ENCODE measurements at places on chromosomes 5 and 9. TPM values are rescaled to one million over a fixed set of nuclear protein-coding genes. Genes with fewer than 3 reads are reported as not detected.

- no peak for DNase-seq
Observed at GRCh38 chr5:50947906-50948683, 281.7 kb downstream of the PARP8 start.

DNA sequence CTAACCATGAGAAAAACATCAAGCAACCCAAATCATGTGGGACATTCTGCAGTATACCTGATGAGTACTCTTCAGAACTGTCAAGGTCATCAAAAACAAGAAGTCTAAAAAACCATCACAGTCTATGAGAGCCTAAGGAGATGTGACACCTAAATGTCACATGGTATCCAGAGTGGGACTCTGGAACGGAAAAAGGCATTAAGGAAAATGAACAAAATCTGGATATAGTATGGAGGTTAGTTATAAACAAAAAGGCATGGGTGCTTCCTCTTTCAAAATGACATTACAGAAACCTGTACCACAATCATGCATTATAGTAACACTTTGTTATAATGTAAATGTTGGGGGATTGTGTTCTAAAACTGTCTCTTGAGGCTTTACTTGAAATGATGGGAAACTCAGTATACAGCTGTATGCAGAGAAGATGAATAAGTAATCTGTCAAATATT lies 47.4 kb downstream of the PRKACG start:
- DNase-seq, result no peak

DNA sequence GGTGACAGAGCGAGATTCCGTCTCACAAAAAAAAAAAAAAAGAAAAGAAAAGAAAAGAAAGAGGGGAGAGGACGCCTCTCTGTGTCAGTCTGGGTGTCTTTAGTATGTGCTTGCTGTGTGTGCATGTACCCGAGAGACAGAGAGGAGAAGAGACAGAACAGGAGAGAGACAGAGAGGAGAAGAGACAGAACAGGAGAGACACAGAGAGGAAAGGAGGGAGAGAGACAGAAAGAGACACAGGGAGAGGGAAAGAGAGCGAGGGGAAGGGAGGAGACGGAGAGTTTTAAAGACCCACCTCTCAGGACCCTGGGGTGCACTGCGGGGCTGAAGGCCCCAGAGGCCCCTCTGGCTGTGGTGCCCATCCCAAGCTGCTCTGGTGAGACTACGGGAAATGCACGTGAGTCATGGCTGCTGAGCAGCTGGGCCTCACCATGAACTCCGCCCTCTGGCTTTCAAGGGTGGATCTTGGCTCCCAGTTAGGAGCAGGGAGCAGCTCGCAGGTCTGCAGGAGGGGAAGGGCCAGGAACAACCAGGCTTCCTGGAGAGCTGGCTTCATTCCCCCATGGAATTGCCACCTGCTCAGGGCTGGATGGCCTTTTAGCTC lies 7.9 kb downstream of the SLC6A3 start:
- no peak for DNase-seq

- no peak for DNase-seq
Observed at GRCh38 chr5:167940911-167941310, 350.5 kb upstream of the WWC1 start.

DNA sequence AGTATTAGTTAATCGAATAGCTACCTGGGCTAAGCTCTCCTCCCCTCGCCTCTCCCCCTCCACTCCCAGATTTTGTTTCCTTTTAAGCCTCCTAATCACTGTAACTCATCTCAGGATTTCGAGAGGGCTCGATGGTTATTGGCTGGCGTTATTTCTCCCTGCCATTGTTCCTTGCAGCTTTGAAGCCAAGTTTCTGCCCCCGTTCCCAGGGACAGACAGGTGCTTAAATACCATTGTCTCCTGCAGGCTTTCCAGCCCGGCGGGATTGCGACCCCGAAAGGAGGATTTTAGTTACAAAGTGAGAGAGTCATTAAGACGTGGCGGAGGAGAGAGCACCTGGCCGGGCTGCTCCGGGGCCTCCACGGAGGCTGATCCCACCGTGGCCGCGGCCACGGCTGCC lies 46.2 kb downstream of the ASS1 start:
- no peak for DNase-seq

- no peak for DNase-seq
Observed at GRCh38 chr5:167050568-167051401, 1240.7 kb upstream of the WWC1 start.

DNA sequence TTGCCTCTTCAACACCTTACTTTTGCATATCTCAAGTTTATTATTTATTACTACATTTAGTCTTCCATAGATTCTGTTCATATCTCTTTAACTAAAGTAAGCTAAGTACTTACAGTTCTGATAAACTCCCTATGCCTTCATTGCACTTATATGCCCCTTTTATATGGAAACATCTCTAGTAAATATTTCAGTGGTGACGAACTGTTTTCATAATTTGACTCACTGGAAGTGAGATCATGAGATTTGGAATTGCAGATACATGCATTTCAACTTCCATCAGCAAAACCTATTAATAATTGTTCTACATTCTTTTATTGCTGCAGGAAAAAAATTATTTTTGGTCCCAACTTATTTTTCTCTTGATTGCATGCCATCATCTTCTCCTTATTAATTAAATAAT lies 263.5 kb downstream of the CD180 start:
- DNase-seq, result no peak

DNA sequence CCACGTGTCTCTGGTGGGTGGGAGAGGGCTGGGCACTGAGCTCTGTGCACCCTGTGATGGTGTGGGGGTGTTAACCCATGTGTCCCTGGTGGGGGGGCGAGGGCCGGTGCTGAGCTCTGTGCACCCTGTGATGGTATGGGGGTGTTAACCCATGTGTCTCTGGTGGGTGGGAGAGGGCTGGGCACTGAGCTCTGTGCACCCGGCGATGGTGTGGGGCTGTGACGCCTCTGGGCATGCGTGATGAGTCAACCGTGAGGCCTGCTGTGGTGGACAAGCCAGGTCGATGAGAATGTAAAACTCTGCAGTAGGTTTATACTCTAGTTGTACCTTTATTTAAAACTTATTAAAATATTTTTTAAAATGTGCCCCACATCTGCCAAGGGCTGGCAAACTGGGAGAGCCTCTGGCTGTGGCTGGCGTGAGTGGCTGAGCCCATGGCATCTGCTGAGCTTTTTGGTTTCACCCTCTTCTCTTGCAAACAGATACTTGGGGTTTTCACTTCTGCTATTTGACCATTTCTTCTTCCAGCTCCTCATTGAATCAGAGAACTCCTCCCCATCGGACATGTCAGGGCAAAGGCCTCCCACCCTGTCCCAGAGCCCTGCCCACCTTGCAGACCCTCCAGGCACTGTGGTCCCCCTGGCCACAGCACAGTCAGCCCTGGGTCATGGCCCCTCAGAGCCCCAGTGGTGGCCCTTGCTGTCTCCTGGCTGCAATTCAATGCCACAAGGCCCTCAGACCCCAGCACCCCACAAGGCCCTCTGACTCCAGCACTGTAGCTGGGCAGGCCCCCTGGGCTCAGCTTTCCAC lies 18.5 kb upstream of the EXOC3 start:
- DNase-seq, result peak; percentile 72

DNA sequence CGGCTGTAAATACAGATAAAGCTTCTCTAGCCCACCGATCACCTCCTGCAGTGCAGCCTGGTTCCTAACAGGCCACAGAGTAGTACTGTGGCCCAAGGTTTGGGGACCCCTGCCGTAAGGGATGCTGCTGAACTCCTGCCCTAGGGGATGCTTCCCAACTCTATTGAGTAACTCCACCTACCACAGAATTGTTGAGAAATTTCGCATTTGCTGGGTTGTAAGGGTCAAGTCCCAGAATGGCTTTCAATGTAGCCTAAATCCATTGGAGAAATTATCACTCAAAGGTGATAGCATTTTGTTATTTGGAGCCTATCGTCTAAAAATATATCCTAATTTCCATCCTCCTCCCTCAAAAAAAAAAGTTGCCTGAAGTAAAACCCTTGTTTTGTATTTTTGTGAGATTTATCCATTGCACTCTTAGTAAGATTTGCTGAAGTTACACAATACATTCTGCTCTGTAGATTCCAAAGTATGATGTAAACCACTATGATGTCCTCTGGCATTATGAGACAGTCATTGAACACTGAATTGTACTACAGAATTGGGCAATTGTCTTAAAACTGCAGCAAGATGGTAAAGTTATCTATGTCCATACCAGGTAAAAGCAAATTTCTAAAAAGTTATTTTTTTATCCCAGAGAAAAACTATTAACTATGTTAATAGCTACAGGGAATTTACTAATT lies 14.0 kb downstream of the ACTBL2 start:
- DNase-seq, result no peak

- no peak for DNase-seq
Observed at GRCh38 chr5:14851999-14852526, 19.5 kb downstream of the ANKH start.

DNA sequence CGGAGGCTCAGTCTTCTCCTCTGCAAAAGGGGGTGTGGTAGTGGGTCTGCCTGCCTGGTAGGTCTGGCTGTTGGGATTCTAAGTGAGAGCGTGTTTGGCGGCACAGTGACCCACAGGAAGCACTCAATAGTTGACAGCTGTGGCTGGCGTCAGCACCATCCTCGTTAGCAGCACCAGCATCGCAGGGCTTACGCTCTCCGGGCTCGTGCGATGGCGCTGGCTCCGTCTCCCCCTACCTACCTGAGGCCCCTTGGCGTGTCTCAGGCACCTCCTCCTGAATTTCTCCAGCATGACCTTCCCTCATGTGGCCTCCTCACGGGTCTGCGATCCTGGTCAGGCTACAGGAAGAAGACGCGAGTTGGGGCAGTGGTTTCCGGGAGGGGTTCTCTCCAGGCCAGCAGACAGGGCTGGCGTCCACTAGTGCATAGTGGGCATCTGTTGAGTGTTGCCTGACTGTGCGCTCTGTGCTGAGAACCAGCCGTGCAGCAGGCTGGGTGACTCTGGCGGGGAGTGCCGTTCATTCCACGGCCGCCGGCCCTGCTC lies 66.9 kb downstream of the HMCN2 start:
- DNase-seq, result no peak

GRCh38 chr9:128121924-128122808 lies 5.4 kb downstream of the PTGES2 start:
- no peak for DNase-seq

DNA sequence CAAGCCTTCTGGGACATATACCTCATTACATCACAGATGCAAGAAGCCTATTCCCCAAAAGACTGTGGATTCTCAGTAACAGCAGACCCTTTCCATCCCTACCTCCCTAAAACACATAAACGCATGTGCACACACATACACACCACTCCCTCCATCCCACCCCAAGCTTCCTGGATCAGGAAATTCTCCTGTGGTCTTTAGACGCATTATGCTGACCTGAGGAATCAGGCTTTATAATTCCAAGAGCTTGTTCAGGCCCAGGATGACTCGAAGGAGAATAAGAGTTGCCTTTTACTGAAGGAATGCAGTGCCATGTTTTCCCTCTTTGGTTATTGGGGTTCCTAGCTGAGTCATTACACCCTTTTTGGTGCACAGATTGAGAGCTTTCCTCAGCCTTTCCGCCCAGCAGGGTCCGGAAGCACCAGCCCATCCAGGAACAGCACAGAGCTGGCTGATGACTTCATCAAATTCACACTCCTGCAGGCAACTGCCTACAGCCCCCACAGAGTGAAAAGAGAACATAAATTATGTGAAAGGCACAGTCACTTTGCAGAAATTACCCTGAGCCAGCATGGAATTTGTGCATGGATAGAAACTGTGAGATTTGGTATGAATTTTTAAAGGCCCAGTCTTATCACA lies 385.0 kb upstream of the TRPC7 start:
- DNase-seq, result no peak

- DNase-seq, result no peak
Observed at GRCh38 chr5:5751498-5751897, 329.0 kb downstream of the ICE1 start.

DNA sequence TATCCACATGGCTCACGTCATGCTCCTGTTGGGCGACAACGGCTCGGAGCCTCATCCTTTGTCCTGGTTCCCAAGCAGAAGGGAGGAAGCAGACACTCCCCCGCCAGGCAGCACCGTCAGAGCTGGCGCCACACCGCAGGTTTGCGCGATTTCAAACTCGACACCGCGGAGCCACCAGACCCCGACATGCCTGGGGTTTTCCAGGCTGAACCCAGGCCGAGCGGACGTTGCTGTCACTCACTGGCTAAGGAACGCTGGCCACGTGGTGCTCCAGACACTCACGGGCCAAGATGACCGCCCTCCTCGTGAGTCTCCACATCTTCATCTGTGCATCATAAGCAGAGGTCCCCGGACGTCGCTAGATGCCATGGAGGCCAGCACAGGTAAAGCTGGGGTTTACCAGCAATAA lies 9.0 kb downstream of the TERT start:
- no peak for DNase-seq

- no peak for DNase-seq
Observed at GRCh38 chr9:82404196-82404870, 415.8 kb downstream of the SPATA31D1 start.

DNA sequence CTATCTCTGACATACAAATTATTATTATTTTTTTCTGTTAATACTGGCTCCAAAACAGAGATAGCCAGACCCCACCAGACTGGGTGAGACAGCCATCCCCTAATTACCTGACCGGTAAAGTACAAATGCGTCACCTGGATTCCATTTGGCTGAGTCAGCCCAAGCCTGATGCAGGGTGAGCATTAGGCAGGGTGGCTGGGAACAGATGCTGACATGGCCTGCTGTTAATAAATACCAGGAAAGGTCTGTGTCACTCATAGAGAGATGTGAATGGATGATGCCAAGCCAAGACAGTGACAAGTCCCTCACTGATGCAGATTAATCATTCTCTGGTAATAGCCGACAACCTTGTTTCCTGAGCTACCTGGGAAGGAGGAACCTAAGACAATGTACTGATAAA lies 183.5 kb downstream of the TRIM32 start:
- DNase-seq, result no peak

DNA sequence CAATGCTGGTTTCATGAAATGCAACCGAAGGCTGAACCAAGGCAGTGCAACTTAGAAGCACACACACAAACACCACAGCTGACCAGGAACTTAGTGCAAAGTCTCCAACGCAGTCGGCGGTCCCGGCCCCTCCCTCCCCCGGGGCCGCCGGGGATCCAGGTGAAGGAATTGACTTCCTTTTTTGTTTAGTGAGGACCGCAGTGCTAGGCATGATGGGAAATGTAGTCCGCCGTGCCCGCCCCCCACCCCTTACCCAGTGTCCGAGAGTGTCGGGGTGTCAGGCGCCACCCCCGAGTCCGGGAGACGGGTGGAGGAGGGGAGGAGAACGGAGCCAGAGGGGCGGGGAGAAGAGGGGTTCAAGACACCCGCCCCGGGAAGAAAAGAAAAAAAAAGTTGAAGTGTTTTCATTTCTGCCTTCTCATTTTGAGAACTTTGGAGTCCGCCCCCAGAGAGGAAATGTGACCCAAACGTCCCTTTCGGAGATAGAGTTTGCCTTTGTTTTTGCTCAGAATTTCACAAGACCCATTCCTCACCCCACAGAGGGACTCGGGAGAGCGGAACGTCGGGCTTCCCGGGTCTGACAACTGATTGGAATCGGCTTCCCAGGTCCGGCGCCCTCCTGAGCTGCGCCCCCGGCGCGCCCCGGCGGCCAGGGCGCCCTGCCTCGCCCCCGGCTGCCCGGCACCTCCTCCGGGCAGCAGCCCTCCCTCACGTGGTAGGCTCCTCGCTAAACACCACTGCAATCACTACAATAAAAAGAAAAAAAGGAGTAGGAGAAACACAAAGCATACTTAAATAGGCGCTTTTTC lies 2.0 kb downstream of the IER5L start:
- DNase-seq, result peak; percentile 92

Gene SPAG8
- 3.5 TPM for total RNA-seq

Gene PROB1
- total RNA-seq, result 34.7 TPM

Gene NR5A1
- total RNA-seq, result not detected

Gene TAS2R1
- not detected for total RNA-seq

Gene LCN2
- total RNA-seq, result 2.0 TPM

Gene OGN
- 15.2 TPM for total RNA-seq
